ENCODE measurements at places on chromosomes 1 and 21. TPM values are rescaled to one million over a fixed set of nuclear protein-coding genes. Genes with fewer than 3 reads are reported as not detected.

The SLAMF1 gene
- polyA plus RNA-seq: not detected

The TCP10L gene
- polyA plus RNA-seq: 0.28 TPM

The C1QTNF12 gene
- polyA plus RNA-seq: 6.1 TPM

The LCE1E gene
- polyA plus RNA-seq: not detected

The ISG20L2 gene
- 9.3 TPM for polyA plus RNA-seq

The DCST1 gene
- not detected for polyA plus RNA-seq

The TMEM82 gene
- not detected for polyA plus RNA-seq

The KCNJ9 gene
- not detected for polyA plus RNA-seq

The AADACL3 gene
- polyA plus RNA-seq: 0.04 TPM

The PRPF38A gene
- polyA plus RNA-seq: 14.1 TPM

The ECM1 gene
- 2.7 TPM for polyA plus RNA-seq

The LCE1A gene
- not detected for polyA plus RNA-seq

The KCNE1 gene
- polyA plus RNA-seq: 0.33 TPM

The CDC42BPA gene
- 5.4 TPM for polyA plus RNA-seq

The DSCAM gene
- polyA plus RNA-seq: not detected

The HPDL gene
- 0.22 TPM for polyA plus RNA-seq

The HSD3B2 gene
- 0.13 TPM for polyA plus RNA-seq

The TNNT2 gene
- 23.8 TPM for polyA plus RNA-seq

The CITED4 gene
- polyA plus RNA-seq: 6.0 TPM

The TRIM62 gene
- polyA plus RNA-seq: 1.8 TPM

The YY1AP1 gene
- 32.3 TPM for polyA plus RNA-seq

The DUSP12 gene
- 21.4 TPM for polyA plus RNA-seq

The IL12RB2 gene
- 0.97 TPM for polyA plus RNA-seq

The SYTL1 gene
- 0.67 TPM for polyA plus RNA-seq

The LENEP gene
- not detected for polyA plus RNA-seq

The ZNF669 gene
- polyA plus RNA-seq: 4.0 TPM

The TAL1 gene
- 0.94 TPM for polyA plus RNA-seq

The LRRC47 gene
- polyA plus RNA-seq: 22.2 TPM

The FCAMR gene
- polyA plus RNA-seq: 0.90 TPM

The OR2M2 gene
- not detected for polyA plus RNA-seq

The NHLH1 gene
- not detected for polyA plus RNA-seq

The MMP23B gene
- 0.89 TPM for polyA plus RNA-seq

The HAO2 gene
- polyA plus RNA-seq: not detected

The CASP9 gene
- polyA plus RNA-seq: 22.0 TPM

The ATP1A4 gene
- 0.13 TPM for polyA plus RNA-seq

The NBPF4 gene
- polyA plus RNA-seq: not detected

The PALMD gene
- 9.8 TPM for polyA plus RNA-seq

The PROK1 gene
- 5.1 TPM for polyA plus RNA-seq

The PAQR6 gene
- 1.1 TPM for polyA plus RNA-seq

The FOXD3 gene
- 0.09 TPM for polyA plus RNA-seq

The MX2 gene
- polyA plus RNA-seq: 12.6 TPM

The SLC9C2 gene
- not detected for polyA plus RNA-seq

The S100A1 gene
- polyA plus RNA-seq: 100 TPM

The TMED5 gene
- 46.4 TPM for polyA plus RNA-seq

The CRP gene
- polyA plus RNA-seq: not detected

The PRKAA2 gene
- polyA plus RNA-seq: 0.56 TPM

The S100A3 gene
- 0.37 TPM for polyA plus RNA-seq

The AKIRIN1 gene
- polyA plus RNA-seq: 9.5 TPM

The OXCT2 gene
- not detected for polyA plus RNA-seq

The ADCY10 gene
- 0.11 TPM for polyA plus RNA-seq

The FAM151A gene
- polyA plus RNA-seq: 0.22 TPM

The ZNF593 gene
- 80.4 TPM for polyA plus RNA-seq

The LRRC7 gene
- not detected for polyA plus RNA-seq

Data from adipose tissue (tissue), 3 donors.